ENCODE measurements at places on chromosomes 4 and X. TPM values are rescaled to one million over a fixed set of nuclear protein-coding genes. Genes with fewer than 3 reads are reported as not detected.

HDAC8 gene
- 19.3 TPM for total RNA-seq

ZMAT1 gene
- total RNA-seq: 5.6 TPM

SPANXA1 gene
- total RNA-seq: not detected

PCDH7 gene
- total RNA-seq: 34.3 TPM

KCTD8 gene
- total RNA-seq: 0.14 TPM

TEX13D gene
- not detected for total RNA-seq

CLDN2 gene
- total RNA-seq: not detected

Measured in left ventricle myocardium inferior (tissue), 1 donor.